ENCODE measurements at places on chromosomes 5 and 9.
A peak's percentile ranks its signal among the peaks of the same experiment; 100 is the strongest.

- no peak for DNase-seq
Observed at GRCh38 chr5:107512029-107512428, 158.7 kb downstream of the EFNA5 start.

- DNase-seq: no peak
Observed at GRCh38 chr9:114221706-114222465, 66.5 kb downstream of the COL27A1 start.

- DNase-seq: no peak
Observed at GRCh38 chr9:96067004-96067403, 191.5 kb downstream of the ERCC6L2 start.

DNA sequence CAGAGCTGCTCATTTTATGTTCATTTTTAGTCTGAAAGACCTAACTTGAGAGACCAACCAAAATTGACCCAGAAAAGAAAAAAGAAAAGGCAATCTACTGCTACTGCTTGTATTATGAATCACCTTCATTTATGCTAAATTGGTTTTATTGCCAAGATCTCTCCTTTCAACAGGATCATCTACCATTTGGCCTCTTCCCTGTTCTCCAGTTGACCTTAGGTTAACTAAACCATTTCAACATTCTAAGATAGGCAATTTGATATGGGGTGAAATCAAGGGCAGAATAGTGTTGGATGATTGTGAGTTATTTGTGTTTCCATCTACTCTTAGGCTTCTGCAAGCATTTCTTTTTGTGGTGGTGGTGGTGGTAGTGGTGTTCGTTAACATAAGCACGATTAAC lies 48.3 kb upstream of the POU4F3 start:
- DNase-seq: no peak

- peak; percentile 60 for DNase-seq
Observed at GRCh38 chr9:85741095-85741874, 469 bp downstream of the AGTPBP1 start.

- no peak for DNase-seq
Observed at GRCh38 chr9:75046725-75047345, 18.7 kb upstream of the CARNMT1 start.

DNA sequence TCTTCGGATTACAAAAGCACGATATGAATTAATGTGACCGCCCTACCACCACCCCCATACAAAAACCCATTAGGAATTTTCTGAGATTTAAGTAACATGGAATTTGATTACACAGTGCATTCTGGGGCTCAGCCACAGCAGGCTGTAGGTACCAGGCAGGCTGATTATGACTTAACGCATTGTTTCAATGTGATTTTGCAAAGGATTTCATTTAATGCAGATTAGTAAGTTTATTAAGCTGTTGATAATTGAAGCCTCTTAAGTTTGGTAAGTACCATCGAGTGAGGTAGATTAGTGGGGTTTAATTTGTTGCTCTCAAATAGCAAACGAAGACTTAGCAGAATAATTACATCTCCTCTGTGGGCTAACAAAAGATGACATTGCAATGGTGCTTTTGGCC lies 240.1 kb downstream of the TRPM3 start:
- DNase-seq: peak; percentile 8

DNA sequence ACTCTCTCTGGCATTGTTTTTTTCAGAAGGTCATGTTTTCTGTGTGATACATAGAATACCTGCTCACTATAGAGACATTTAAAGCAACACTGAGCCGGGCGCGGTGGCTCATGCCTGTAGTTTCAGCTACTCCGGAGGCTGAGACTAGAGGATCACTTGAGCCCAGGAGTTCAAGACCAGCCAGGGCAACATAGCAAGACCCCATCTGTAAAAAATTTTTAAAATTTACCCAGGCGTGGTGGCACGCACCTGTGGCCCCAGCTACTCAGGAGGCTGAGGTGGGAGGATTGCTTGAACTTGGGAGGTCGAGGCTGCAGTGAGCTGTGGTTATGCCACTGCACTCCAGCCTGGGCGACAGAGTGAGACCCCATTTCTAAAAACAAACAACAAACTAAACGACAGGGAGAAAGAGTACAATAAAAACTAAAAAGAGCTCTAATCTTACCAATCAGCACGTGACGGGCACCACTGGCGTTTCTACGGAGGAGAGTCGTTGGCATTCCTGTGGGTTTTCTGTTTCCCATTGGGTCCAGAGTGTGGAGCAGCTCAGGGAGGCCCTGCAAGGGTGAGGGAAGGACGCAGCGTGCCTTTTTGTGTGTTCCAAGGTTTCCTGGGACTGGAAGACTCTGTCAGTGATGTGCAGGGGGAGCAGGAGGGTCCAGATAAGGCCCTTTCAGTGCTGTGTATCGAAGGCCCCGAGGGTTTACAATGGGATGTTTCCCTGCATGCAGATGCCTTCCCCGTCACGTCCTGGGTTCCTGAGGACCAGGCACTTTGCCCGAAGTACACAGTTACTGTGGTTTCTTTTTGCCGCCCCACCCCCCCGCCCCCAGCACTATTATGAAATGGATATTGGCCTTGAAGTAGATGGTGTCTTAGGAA lies 7.2 kb upstream of the RNU6ATAC start:
- no peak for DNase-seq

GRCh38 chr9:117411547-117411946 lies 3.3 kb downstream of the ASTN2 start:
- DNase-seq: peak; percentile 62

DNA sequence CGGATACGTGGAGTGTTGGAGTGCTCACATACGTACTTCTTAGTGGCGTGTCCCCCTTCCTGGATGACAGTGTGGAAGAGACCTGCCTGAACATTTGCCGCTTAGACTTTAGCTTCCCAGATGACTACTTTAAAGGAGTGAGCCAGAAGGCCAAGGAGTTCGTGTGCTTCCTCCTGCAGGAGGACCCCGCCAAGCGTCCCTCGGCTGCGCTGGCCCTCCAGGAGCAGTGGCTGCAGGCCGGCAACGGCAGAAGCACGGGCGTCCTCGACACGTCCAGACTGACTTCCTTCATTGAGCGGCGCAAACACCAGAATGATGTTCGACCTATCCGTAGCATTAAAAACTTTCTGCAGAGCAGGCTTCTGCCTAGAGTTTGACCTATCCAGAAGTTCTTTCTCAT lies 73.5 kb upstream of the OTULINL start:
- DNase-seq: no peak

GRCh38 chr9:70564468-70565335 lies 150.2 kb upstream of the KLF9 start:
- no peak for DNase-seq

DNA sequence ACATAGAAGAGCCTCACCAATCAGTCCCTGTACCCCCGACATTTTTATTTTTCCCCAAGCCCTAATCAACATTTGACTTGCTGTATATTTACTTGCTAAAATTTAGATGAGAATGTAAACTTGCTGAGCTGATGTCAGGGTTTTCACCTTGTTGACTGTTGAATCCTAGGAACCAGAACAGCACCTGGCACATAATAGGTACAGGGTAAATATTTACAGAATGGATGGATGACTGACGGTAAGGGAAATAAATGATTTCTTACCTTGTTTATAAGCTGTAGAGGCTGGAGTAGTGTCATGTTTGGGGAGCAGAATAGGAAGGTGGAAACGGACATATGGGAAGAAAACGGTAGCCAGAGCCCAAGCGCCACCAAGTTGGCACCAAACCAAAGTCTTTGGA lies 107.0 kb upstream of the NUDT12 start:
- DNase-seq: peak; percentile 93

- no peak for DNase-seq
Observed at GRCh38 chr5:177495243-177496060, 2.0 kb downstream of the PDLIM7 start.

DNA sequence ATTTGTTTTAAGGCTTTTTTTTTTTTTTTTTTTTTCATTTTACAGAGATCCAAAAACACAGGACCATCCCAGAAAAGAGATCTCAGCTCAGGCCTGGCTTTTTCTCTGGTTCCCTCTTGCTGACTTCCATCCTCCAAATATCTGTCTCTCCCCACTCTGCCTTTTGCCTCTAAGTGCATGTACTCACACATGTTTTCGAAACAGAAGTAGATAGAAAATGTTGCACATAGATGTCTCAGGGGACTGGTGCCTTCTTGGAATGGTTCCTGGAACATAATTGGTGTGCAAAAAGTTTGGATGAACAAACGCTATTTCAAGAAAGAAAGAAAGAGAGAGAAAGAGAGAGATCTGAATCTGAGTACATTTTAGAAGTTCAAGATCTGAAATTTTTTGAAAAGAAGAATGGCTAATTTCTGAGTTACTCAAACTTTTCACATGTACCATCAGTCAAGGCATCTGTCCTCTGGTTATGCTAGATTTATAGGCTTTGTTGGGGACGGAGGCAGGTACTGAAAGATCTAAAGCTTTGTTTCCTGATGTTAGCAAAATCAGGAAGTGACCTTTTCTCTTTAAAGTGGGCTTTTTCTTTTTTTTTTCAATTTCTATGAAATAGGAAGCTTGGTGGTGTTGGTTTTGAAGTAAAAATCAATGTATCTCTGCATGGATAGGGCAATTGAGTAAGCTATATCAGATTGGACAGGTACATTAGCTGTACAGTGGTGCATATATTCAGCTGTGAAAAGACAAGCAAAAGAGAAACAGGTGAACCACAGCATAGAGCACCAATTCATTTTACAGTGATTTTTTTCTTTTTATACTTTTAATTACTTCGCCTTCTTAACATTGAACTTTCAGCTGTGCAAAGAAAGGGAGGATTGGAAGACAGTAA lies 8.5 kb upstream of the TNFSF8 start:
- DNase-seq: no peak

- no peak for DNase-seq
Observed at GRCh38 chr9:109417054-109417453, 81.1 kb downstream of the PTPN3 start.

GRCh38 chr5:593511-593910 lies 18.6 kb upstream of the CEP72 start:
- no peak for DNase-seq

GRCh38 chr5:67997892-67998457 lies 217.6 kb upstream of the PIK3R1 start:
- DNase-seq: no peak

DNA sequence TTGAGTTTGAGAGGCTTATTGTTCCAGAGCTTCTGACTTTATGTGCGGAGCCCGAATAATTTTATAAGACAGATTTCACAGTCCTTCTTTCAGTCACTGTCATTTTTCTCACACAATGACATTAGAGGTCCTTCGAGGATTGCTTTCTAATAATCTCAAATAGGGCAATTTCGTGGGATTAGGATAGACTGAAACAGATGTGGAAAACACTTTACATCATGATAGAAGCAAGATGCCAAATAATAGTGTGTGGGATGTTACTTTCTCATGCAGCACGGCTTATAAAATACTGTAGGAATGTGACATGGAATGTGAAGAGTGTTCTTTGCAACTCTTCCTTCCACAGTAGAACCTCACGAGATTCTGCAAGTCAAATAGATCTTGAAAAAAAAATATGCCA lies 451.3 kb downstream of the SEMA5A start:
- no peak for DNase-seq

DNA sequence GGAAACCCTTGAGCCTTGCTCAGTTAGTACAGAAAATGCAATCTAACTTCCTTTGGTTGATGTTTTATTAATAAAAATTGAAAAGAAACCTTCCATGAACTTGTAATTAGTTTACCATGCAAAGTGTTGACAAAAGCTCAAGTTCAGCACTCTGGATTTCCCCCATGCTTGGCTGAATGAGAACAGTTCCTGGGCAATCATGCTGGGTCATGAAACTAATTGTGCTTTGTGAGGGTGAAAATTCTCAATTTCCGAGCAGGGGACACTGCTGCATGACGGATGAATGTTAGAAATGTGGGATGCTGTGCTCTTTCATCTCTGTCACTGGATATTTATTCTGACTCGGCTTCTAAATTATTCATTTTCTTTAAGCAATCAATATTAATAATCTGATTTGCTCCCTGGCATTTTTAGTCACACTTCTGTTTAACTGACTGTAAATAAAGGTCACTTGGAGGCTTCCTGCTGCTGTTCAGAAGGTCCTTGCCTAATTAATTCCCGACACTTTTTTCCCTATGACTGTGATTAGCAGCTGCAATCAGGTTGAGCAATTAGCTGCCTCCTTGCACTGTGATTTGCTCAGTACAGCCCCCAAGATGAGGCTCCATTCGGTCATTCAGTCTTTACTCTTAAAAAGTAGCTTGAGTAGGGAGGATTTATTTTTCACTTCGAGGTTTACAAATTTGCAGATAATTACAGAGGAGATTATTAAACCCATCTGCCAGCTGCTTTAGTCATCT lies 678.1 kb upstream of the ZNF608 start:
- DNase-seq: peak; percentile 25

DNA sequence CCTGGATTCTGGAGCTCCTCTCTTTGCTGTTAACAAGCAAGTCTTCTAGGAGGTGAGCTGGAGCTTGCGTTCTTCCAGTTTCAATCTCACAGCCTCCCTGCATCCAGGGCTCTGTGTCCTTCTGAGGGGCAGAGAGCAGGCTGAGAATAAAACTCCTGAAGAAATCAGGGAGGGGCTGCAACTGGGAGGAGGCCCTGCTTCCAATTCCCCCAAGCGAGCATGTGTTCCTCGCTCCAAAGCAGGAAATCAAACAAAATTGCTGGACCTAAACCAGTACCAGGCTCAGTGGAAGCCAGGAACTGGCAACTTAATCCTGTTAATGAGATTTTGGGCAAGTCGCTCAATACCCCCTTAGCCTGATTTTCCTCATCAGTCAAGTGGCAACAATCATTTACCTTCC lies 181.8 kb downstream of the ASTN2 start:
- DNase-seq: no peak

DNA sequence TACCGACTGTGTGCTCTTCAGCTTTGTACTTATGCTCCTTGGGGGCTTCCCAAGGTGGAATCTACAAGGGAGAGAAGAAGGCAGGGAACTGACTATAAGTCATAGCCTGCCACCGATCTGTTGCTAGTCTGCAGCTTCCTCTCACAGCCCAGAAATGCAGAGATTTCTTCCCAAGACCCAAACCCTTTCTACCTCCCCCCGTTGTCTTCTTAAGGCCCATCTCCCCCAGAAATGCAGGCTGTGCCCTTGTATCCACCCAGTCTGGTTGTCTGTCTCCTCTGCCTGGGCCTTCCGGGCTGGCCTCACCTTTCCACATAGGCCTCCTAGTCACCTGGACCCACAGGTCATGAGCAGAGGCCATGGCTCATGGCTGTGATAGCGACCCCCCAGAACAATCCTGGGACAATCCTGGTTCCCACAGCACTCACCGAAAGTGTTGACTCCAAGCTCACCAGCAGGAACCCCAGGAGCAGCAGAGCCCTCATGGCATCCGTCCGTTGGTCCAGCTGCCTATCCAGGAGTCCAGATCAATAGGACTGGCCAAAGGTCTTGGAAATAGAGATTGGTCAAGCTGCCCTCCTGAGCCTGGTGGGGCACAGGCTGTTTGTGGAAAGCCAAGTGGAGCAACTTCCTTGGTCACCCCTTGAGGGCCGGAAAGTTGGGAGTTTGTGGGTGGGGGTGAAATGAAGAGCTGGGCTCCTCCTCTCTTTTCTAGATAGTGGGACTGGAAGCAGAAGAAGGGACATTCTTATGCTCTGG lies at the start of gene F12:
Gene F12 (minus strand): TSS at position 522 of the 759 bp plus-strand sequence. CDS start 37 bp downstream, at position 485.
- DNase-seq: no peak

DNA sequence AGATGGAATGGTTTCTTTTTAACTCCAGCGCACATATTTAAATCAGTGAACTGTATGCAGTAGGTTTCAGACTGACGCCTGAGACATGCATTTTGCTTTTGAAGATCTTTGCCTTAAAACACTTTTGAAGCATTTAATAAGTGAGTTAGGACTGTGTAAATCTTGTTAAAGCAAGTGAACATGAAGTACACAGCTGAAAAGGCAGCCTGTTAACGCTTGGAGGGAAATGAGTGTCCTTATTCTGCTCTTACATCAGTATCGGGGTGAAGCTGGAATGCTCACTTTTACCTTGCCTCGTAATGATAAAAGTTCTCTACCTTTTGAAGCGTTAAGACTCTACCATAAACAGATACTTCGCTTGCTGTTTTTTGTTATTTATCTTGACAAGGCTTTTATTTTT lies 552.2 kb downstream of the ZNF608 start:
- no peak for DNase-seq

GRCh38 chr9:137459601-137460362 lies 648 bp upstream of the NSMF start:
- no peak for DNase-seq
